ENCODE measurements at places on chromosomes 7 and 10.

GRCh38 chr7:48551652-48552051, 372.7 kb upstream of the CDC14C start:
- no peak for DNase-seq

DNA sequence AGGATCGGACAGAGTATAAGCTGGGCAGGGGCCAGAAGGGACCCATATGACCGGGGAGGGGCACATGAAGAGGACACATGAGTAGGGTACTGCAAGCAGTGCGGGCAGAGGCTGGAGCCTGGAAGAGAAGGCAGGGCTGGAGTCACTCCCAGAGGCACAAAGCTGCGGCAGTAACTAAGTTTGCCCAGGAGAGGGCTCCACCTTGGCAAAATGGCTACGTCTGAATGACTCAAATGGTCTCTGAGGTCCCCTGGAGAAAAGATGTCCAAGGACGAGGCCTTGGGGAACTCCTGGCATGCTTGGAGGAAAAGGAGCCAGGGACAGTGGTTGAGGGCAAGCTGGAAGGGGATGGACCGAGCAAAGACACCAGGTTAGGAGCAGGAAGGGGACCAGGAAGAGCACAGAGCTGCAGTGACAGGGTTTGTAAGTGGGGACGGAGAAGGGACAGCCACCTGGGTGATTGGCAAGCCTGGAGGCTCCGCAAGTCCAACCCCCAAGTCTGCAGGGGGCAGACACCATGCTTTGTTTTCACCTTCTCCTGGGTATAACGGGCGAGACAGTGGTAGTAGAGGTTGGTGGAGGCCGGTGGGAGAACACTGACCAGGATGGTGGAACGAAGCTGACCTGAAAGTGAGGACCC, 43.1 kb upstream of the LBX1 start:
- peak; percentile 55 for DNase-seq

DNA sequence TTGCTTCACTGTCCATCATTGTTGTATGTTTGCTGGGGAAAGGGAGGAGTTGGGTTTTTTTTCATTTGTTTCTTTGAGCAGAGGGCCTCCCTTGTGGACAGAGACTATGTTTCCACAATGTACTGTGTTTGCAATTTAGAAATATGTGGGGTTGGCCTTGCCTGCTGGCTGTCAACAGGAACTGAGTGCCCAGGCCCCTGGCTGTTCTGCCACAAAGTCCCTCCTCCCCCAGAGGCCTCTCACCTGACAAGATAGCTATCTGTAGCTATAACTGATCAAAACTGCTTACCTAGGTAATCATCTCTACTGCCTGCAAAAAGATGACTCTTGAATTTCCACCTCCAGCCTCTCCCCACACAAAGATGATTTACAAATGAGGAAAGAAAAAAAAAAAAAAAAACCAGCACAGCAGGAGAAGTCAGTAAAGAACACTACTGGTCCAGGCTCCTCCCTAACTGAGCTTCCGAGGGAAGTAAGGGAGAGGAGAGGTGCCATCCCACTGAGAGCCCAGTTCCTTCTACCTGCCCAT, 121.8 kb downstream of the SGMS1 start:
- DNase-seq, result no peak

DNA sequence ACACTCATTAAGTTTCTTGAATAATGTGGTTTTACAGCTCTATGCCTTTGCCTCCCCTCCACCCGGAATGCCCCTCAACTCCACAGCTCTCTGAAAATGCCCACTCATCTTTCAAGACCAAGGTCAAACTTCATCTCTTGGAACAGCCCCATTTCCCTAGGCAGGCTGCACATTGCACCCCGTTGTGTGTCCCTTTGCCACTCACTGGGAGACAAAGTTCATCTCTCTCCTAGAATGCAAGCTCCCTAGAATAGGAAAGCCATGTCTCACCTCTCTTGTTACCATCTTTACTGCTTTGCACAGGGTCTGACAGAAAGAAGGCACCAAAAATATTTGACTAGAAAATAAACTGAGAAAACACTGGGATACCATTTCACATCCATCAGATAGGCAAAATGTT, 33.3 kb downstream of the UBE2H start:
- no peak for DNase-seq

- no peak for DNase-seq
Measured at GRCh38 chr10:28601012-28601411, 68.1 kb downstream of the WAC start.

DNA sequence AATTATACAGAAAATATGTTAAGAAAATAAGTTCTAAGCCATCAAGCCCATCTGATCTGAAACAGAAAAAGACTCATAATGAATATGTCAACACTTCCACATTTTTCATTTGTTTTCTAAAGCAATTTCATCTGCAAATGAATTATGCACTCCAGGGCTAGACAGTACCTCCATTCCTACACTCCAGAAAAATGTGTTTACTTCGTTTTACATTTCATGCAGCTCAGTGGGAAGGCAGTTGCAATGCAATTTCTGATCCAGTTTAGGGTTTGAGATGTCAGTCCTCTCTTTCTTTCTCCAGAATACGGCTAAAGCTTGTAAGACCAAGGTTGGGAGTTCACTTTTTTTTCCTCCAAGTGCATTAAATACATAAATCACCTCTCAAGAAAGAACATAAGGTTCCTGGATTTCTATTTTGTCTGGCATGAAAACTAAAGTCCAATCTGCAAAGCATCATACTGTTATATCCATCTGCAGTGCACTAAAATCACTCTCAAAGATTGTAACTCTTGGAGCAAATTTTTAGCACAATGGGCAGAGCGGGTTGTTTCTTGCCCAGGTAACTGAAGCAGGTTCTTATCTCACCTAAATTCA, 348.8 kb upstream of the C7orf33 start:
- DNase-seq, result no peak

DNA sequence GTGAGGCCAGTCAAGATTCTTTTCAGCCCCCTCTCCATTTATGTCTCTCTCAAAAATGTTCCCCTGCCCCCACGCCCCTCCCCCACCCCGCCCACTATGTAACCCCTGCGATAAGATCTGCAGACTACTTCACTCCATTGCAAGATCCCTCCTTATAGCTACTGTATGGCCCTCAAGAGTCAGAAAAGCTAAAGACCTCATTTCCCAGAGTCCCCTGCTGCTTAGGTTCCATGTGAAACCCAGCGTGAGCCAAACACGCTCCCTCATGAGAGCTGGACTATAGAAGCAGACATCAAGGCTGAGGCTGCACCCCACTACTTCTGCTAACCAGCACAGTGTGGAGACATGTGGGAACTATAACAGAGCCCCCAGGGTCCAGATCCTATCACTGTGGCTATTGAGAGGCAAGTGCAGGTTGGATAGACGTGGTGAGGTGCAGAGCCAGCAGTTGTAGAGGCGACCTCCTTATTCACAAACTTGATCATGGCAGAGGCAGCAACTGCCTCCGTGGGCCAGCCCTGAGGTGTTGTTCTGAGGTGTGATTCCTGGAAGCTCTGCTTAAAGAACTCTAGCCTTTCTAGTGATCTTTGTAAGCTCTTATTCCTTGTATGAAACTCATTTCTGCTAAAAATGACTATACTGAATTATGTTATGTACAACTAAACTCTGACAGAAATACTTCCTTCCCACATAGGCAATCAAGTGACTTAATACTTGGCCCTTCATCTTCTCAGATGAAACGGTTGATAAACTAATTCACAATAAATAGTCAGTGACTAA, 117.0 kb upstream of the ARID5B start:
- no peak for DNase-seq

- DNase-seq, result peak; percentile 45
Measured at GRCh38 chr10:65611592-65611991, 1314.2 kb upstream of the LRRTM3 start.

DNA sequence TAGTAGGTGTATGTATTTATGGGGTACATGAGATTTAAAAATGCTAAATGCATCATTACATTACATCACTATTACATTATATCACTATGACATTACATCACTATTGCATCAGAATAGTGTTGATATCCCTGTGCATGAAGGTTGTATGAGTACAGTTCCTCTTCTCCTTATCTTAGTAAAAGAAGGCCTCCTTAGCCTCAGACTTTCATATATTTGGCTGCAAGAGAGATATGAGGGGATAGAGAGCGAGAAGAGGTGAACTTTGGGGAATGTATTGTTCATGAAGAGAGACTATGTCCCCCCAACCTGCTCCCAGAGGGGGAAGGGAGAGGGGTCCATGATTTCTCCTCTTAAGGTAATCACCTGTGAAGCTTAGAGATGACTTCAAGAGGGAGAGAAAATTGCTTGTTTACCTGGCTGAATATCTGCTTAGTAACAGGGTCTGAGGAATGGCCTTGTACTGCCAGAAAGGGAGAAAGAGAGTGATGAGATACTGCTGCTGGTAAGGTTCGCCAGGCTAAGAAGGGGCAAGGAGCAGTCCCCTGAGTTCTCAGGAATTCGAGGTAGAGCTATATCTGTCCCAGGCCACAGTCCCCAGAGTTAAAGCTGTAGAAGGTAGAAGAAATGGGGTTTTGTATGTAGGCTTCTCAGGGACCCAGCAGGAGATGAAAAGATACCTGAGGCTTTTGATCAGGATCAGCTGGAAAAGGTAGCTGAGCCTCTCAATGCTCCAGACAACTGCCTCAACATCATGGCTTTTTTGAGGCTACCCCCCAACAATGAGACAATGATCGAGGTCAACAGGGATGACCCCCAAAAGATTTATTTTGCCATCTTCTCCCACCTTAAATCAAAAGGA, 168.4 kb upstream of the WNT16 start:
- DNase-seq, result no peak

Data from iris pigment epithelial cell (primary cell).